ENCODE measurements at places on chromosomes 2 and 18.

- no peak for DNase-seq
Observed at GRCh38 chr18:40414155-40414754, 1540.8 kb upstream of the PIK3C3 start.

- DNase-seq, result no peak
Observed at GRCh38 chr18:60024345-60024744, 124.5 kb downstream of the PMAIP1 start.

DNA sequence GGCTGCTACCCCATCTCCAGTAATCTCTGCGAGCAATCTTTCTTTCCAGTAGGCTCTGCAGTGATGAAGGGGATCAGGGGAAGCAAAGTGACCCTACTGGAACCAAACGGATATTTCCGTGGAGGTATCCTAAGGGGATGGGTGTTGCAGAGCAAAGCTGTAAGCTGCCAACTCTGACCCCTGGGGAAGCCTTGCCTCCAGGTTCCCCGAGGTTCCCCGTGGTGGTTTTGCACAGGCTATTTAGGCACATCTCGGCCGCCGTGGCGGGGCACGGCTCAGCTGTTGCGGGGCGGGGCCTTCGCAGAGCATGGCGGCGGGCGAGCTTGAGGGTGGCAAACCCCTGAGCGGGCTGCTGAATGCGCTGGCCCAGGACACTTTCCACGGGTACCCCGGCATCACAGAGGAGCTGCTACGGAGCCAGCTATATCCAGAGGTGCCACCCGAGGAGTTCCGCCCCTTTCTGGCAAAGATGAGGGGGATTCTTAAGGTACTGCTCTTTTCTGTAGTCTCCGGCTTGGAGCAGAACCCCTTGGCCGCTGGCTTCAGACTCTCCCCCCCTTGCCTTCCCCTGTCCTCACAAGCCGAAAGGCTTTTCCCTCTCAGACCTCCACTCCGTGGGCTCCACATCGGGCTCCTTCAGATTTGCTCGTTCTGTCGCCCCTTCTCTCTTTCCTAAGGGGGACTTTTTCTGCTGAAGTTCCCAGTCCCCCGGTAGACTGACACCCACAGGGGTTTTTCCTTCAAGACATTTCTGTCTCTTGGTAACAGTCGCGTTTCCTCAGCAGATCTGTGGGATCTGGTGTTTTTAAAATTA is at the start of gene COMMD1:
Gene COMMD1 (plus strand): TSS at position 303 of the 814 bp plus-strand sequence. CDS start 5 bp downstream, at position 308.
- peak; percentile 91 for DNase-seq

GRCh38 chr2:173715441-173715840 is 249.7 kb downstream of the SP3 start:
- no peak for DNase-seq

GRCh38 chr2:43159797-43160196 is 66.6 kb downstream of the ZFP36L2 start:
- DNase-seq, result no peak

- DNase-seq, result no peak
Observed at GRCh38 chr2:161725297-161725696, 101.1 kb downstream of the SLC4A10 start.

All from WERI-Rb-1 (cell line).